ENCODE measurements at places on chromosomes 7 and 10.

DNA sequence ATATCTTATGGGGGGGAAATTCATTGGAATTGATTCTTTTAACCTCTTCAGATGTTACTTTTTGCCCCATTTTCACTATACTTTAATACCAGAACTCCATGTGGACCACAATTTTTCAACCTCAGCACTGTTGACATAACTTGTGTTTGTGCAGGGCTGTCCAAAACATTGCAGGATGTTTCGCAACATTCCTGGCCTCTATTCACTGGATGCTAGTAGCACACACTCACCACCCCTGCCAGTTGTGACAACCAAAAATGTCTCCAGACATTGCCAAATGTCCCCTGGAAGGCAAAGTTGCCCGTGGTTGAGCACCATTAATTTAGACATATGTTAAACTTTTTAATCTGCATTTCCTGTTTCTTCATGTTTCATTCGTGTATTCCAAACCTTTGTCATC lies 234.7 kb downstream of the GFRA1 start:
- H3K27me3 ChIP-seq = no peaks in the 10 kb centered on the region
- no peaks in the 10 kb centered on the region for H3K36me3 ChIP-seq
- no peak overlapping the region for H3K27ac ChIP-seq
- no peaks in the 10 kb centered on the region for H3K4me1 ChIP-seq
- DNase-seq = peak; percentile 85
- H3K4me3 ChIP-seq = no peak overlapping the region

- H3K27me3 ChIP-seq = no peaks in the 10 kb centered on the region
- H3K36me3 ChIP-seq = no peaks in the 10 kb centered on the region
- H3K4me1 ChIP-seq = no peaks in the 10 kb centered on the region
- peak overlapping the region; percentile 38 for H3K27ac ChIP-seq
- no peak for DNase-seq
Measured at GRCh38 chr7:78412216-78412858, 613.8 kb downstream of the PHTF2 start.

DNA sequence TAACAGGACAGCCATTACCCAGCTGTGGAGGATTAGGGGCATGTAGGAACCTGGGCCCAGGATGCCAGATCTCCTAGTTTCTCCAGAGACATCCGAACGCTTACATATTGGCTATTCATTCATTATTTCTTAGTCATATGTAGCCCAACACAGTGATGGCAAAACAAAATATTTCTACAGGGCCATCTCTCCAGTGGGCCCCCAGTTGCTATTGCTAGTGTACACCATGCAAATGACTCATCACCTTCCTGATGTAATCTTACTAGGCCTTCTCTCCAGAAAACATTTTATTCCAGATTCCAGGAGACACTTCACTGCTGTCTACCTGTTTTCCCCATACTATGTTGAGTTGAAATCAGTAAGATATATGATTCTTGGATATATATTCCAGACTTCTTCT lies 201.7 kb downstream of the PLXDC2 start:
- H3K27me3 ChIP-seq = no peaks in the 10 kb centered on the region
- no peak overlapping the region for H3K4me3 ChIP-seq
- H3K27ac ChIP-seq = no peak overlapping the region
- H3K36me3 ChIP-seq = no peaks in the 10 kb centered on the region
- no peak for DNase-seq

GRCh38 chr7:79988653-79989052 lies 146.0 kb upstream of the GNAI1 start:
- H3K4me1 ChIP-seq = no peaks in the 10 kb centered on the region
- H3K27ac ChIP-seq = no peak overlapping the region
- H3K36me3 ChIP-seq = no peaks in the 10 kb centered on the region
- no peak overlapping the region for H3K4me3 ChIP-seq
- DNase-seq = no peak
- H3K27me3 ChIP-seq = no peaks in the 10 kb centered on the region

- no peaks in the 10 kb centered on the region for H3K36me3 ChIP-seq
- no peaks in the 10 kb centered on the region for H3K4me1 ChIP-seq
- no peak for DNase-seq
- no peak overlapping the region for H3K27ac ChIP-seq
- H3K27me3 ChIP-seq = peaks cover 3% of the 10 kb centered on the region
Measured at GRCh38 chr10:21487416-21488180, 37.9 kb downstream of the SKIDA1 start.

DNA sequence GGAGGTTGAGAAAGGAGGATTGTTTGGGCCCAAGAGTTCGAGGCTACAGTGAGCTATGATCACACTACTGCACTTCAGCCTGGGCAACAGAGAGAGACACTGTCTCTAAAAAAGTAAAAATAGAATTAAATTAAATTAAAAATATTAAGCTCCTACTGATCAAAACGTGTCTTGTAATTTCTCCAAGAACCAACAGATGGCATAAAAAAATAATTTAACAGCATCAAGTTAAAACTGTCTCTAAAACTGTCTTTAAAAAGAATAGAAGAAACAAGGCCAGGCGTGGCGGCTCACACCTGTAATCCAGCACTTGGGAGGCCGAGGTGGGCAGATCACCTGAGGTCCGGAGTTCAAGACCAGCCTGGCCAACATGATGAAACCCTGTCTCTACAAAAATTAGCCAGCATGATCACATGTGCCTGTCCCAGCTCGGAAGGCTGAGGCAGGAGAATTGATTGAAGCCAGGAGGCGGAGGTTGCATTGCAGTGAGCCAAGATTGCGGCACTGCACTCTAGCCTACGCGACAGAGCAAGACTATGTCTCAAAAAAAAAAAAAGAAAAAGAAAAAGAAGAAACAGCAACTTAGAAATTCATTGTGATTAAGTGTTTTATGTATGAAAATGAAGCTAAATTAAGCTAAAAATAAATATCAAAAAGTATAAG lies 24.5 kb downstream of the MTPAP start:
- H3K27ac ChIP-seq = no peak overlapping the region
- no peaks in the 10 kb centered on the region for H3K27me3 ChIP-seq
- no peak overlapping the region for H3K4me3 ChIP-seq

DNA sequence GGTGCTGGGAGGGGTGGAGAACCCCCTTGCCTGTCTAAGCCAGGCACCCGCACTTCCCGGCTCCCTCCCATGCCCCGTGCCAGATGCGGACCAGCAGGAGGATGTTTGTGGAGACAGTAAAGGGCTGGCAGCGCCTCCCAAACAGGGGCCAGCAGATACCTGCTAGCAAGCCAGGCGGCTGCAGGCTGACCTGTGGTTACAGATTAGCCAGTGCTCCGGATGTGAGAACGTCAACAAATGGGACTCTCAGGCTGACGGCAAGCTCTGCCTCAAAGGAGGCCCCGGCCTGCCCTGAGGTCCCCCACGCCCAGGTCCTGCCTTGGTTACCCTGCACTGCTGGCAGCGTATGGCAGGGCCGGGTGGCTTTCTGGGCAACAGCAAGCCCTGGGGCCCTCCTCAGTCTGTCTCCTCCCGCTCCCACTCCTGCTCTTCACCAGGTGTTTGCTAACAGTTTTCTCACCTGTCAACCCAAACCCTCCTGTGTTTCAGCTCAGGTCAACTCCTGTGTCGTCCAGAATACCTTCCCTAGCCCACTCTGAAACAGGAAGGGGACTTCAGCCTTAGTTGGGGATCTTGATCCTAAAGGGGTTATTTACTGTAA lies 85.4 kb downstream of the NEURL1 start:
- no peaks in the 10 kb centered on the region for H3K36me3 ChIP-seq
- peaks cover 2% of the 10 kb centered on the region for H3K27me3 ChIP-seq
- no peaks in the 10 kb centered on the region for H3K4me1 ChIP-seq
- no peak overlapping the region for H3K4me3 ChIP-seq
- no peak for DNase-seq
- H3K27ac ChIP-seq = no peak overlapping the region

GRCh38 chr10:100631192-100631591 lies 95.4 kb downstream of the HIF1AN start:
- H3K4me1 ChIP-seq = no peaks in the 10 kb centered on the region
- peaks cover 36% of the 10 kb centered on the region for H3K27me3 ChIP-seq
- DNase-seq = no peak
- no peak overlapping the region for H3K4me3 ChIP-seq

Measured in tibial artery (tissue), 4 donors.